CD4-positive, CD25-positive, alpha-beta regulatory T cell (primary cell): ENCODE measurements at places on chromosomes 11 and 22.

DNA sequence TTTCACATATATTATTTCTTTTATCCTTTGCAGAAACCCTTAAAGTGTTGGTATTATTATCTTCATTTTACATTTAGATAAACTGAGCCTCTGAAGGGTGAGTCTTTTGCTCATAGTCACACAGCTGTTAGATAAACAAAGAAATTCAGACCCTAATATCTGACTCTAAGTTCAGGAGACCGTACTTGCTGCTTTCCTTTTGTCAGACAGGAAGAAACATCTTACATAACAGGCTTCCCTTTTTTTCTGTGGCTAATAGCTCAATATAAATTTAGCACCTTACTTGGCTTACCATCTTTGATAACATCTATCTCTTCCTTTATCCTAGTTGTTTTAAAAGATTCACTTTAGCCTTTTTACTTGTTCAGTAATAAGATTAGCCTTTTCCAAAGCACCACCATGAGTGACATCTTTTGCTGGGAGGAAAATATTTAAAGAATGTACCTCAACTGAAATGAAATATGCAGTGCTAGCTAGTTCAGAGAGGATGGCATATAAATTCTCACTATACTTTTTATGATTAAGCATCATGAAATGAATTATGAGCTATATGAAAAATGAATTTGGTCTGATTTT lies 128.6 kb downstream of the WNT11 start:
- no peaks in the 10 kb centered on the region for H3K36me3 ChIP-seq
- H3K4me1 ChIP-seq: peaks cover 4% of the 10 kb centered on the region
- H3K4me3 ChIP-seq: peak overlapping the region; percentile 65
- no peaks in the 10 kb centered on the region for H3K27me3 ChIP-seq
- no peak for DNase-seq

DNA sequence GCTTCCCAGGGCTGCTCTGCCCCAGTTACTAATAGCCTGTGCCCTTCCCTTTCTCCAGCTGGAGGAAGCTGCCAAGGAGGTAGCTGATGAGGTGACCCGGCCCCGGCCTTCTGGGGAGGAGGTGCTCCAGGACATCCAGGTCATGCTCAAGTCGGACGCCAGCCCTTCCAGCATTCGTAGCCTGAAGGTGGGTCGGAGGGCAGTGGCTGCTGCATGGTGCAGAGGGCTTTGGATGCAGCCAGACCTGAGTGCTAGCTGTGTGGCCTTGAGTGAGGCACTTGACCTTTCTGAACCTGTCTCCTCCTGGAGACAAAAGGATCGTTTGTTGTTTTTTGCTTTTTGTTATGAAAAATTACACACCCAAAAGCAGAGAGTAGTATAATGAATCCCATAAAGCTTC lies 3.4 kb downstream of the MCM5 start:
- H3K4me1 ChIP-seq: peaks cover 28% of the 10 kb centered on the region
- no peak overlapping the region for H3K4me3 ChIP-seq
- H3K27ac ChIP-seq: no peak overlapping the region
- no peaks in the 10 kb centered on the region for H3K27me3 ChIP-seq
- DNase-seq: no peak

- no peak for DNase-seq
- H3K27me3 ChIP-seq: no peaks in the 10 kb centered on the region
- peaks cover 56% of the 10 kb centered on the region for H3K4me1 ChIP-seq
Measured at GRCh38 chr22:41781507-41781906, 19.0 kb upstream of the CCDC134 start.

GRCh38 chr11:103963648-103964047 lies 72.8 kb upstream of the DDI1 start:
- no peaks in the 10 kb centered on the region for H3K27me3 ChIP-seq
- H3K27ac ChIP-seq: no peak overlapping the region
- DNase-seq: no peak
- H3K36me3 ChIP-seq: no peaks in the 10 kb centered on the region
- H3K4me1 ChIP-seq: no peaks in the 10 kb centered on the region
- H3K4me3 ChIP-seq: no peak overlapping the region

- no peaks in the 10 kb centered on the region for H3K36me3 ChIP-seq
- no peak overlapping the region for H3K4me3 ChIP-seq
- no peak overlapping the region for H3K27ac ChIP-seq
- DNase-seq: no peak
- H3K4me1 ChIP-seq: no peaks in the 10 kb centered on the region
- no peaks in the 10 kb centered on the region for H3K27me3 ChIP-seq
Measured at GRCh38 chr11:72609045-72609444, 65.2 kb downstream of the PDE2A start.

GRCh38 chr11:126111458-126112116 lies 48.9 kb upstream of the CDON start:
- H3K4me1 ChIP-seq: no peaks in the 10 kb centered on the region
- H3K27ac ChIP-seq: no peak overlapping the region

- H3K4me3 ChIP-seq: no peak overlapping the region
- DNase-seq: no peak
- no peaks in the 10 kb centered on the region for H3K36me3 ChIP-seq
- H3K4me1 ChIP-seq: no peaks in the 10 kb centered on the region
Measured at GRCh38 chr11:130189492-130190210, 30.1 kb downstream of the ST14 start.

DNA sequence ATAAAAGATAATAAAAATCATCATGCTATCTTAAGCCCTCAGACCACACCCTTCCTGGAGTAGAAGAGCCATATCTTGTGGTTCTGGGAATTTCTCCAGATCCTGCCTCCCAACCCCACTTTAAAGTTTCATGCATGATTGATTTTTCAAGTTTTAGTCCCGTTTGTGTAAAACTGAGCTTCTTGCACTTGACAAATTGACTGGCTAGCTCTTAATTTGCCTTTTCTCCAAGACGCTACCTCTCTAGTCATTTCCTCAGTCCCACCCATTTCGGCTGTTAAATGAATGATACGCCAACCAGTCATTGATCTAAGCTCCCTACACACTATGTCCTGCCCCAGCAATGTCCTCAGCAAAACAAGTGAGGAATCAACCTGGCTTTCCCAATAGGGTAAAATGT lies 71.8 kb upstream of the TEAD1 start:
- H3K36me3 ChIP-seq: no peaks in the 10 kb centered on the region
- H3K4me3 ChIP-seq: no peak overlapping the region
- no peak for DNase-seq
- no peak overlapping the region for H3K27ac ChIP-seq
- peaks cover 2% of the 10 kb centered on the region for H3K27me3 ChIP-seq
- H3K4me1 ChIP-seq: no peaks in the 10 kb centered on the region

DNA sequence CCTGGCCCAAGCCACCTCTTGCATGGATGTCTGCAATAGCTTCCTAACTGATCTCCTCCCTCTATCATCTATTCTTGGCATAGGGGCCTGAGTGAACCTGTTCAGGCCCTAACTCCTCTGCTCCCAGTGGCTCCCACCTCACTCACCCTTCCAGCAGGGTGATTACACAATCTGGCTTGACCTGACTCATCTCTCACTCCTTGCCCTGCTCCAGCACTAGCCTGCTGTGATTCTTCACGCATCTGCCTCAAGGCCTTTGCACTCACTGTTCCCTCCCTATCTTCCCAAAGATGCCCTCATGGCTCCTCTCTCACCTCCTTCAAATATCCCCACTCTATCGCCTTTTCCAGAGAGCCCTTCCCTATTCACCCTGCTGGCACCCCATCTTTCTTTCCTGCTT lies 10.5 kb downstream of the SCN4B start:
- no peak overlapping the region for H3K27ac ChIP-seq
- no peak overlapping the region for H3K4me3 ChIP-seq
- peaks cover 7% of the 10 kb centered on the region for H3K4me1 ChIP-seq
- no peaks in the 10 kb centered on the region for H3K36me3 ChIP-seq
- DNase-seq: no peak

GRCh38 chr11:131658952-131659351 lies 288.5 kb downstream of the NTM start:
- no peak overlapping the region for H3K27ac ChIP-seq
- H3K27me3 ChIP-seq: no peaks in the 10 kb centered on the region
- no peaks in the 10 kb centered on the region for H3K4me1 ChIP-seq
